Activated CD4-positive, alpha-beta T cell treated with anti-CD3 and anti-CD28 coated beads for 1 hour (primary cell): ENCODE measurements at places on chromosomes 16 and 17.

- DNase-seq: no peak
Measured at GRCh38 chr17:33109336-33110072, 117.9 kb downstream of the SPACA3 start.

- DNase-seq: no peak
Measured at GRCh38 chr17:32520104-32520701, 33.4 kb downstream of the CDK5R1 start.

- DNase-seq: no peak
Measured at GRCh38 chr16:12009462-12009861, 32.9 kb downstream of the SNX29 start.

DNA sequence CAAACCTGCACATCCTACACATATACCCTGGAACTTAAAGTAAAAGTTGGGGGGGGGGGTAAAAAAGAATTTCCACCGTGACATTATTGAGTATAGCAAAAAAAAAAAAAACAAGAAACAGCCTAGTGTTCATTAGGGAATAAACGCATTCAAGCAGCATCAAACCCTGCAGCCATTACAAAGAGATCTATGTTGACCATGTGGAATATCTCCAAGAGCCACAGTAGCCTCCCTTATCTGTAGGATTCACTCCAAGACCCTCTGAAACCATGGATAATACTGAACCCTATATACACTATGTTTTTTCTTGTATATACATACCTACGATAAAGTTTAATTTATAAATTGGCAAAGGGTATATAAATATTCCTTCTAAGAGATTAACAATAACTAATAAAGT is 5.6 kb upstream of the BIRC5 start:
- no peak for DNase-seq

DNA sequence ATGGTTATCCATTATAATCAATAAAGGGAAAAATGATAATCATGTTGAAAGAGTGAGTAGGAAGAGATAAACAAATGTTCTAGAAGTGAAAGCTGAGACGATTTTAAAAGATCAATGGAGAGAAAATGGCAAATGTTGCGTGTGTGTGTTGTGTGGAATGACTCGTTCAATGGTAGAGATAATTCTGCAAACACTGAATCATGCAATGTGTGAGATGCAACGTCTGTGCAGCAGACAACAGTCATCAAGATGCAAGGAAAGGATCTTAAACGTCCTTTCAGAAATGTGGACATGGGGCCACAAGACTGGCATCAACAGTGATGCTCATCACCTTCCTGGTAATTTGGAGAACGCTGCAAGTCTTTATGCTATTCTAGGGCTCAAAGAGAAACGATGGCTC is 124.4 kb downstream of the CDYL2 start:
- no peak for DNase-seq

DNA sequence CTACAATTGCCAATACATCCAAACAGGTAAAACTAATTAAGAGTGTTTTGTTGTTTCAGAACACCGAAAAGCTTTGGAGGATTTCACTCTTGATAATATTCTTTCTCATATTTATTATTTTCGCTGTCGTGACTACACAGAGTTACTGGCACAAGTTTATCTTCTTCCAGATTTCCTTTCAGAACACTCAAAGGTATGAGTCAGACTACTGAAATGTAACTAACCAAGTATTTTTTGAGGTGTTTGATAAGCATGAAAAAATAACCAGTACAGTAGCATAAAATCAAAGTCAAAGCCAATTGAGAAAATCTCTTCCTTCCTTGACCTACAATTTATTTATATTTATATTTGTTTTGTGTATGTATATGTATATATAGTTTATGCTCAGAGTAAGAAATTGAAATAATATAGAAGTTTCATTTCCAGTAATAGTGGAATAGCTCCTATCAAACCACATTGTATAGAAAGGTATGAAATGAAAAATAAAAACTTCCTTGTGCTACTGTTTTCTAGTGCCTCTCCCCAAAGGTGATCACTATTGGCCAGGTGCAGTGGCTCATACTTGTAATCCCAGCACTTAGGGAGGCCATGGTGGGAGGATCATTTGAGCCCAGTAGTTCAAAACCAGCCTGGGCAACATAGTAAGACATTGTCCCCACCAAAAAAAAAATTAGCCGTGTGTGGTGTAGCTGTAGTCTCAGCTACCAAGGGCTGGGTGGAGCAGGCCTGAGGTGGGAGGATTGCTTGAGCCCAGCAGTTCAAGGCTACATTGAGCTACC is 10.9 kb downstream of the RAD51C start:
- DNase-seq: no peak

GRCh38 chr16:19092653-19093410 is 20.9 kb upstream of the ITPRIPL2 start:
- no peak for DNase-seq

DNA sequence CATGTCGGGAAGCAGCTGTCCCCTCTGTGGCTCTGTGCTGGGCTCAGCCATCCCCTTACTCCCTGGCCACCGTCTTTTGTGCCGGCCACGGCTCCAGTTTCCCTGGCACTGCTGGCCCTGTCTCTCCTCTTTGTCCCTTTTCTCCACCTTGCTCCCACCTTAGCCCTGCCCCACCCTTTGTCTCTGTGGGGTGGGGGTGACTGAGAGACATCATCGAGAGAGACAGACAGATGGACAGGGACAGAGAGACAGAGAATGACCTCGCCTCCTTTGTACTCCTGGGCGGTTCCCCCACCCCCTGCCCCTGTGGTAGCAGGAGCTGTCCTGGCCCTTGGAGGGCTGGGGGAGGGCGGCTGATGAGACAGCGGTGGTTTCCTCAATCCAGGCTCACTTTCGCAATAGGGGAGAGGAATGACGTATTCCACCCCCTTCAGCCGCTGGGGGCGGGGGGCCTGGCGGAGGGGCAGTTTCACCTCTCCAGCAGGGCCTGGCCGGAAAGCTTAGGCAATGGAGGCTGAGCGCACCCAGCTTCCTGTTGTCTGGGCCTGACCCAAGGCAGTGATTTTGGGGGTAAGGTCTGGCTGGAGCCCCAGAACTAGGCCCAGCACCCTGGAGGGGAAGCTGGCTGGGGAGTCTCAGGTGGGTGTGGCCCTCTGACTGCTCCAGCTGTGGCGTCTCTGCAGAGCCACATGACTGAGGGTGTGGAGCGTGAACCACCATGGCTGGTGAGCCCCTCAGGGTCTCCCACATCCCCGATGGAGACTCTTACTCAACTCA is 7.3 kb downstream of the FMNL1 start:
- DNase-seq: peak; percentile 59

- DNase-seq: no peak
Measured at GRCh38 chr17:36730857-36731490, 129.6 kb downstream of the MRM1 start.

GRCh38 chr17:80169784-80170500 is at the start of gene CARD14:
Gene CARD14 (plus strand): TSS chr17:80170030. CDS start chr17:80181439, 11,409 bp downstream.
- DNase-seq: no peak

GRCh38 chr17:74009056-74009625 is 194.3 kb upstream of the RPL38 start:
- no peak for DNase-seq

- no peak for DNase-seq
Measured at GRCh38 chr16:5058476-5058875, 7.3 kb downstream of the C16orf89 start.

GRCh38 chr17:81515530-81516041 is 3.0 kb upstream of the ACTG1 start:
- DNase-seq: no peak

DNA sequence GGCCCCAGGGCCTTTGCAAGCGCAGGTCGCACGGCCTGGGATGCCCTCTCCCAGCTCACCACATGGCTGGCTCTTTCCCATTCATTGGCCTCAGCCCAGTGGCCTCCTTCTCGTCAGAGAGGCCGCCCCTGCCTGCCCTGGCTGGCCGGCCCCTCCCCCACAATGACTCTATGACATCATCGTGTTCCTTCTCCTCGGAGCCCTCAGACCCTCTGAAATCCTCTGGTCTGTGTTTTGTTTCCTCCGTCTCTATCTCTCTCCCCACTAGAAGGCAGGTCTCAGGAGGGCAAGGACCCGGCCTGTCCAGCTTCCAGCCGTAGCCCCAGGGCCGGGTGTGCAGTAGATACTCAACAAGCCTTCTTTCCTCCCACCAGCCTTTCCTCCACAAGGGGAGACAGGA is 164.8 kb upstream of the FOXF1 start:
- no peak for DNase-seq

DNA sequence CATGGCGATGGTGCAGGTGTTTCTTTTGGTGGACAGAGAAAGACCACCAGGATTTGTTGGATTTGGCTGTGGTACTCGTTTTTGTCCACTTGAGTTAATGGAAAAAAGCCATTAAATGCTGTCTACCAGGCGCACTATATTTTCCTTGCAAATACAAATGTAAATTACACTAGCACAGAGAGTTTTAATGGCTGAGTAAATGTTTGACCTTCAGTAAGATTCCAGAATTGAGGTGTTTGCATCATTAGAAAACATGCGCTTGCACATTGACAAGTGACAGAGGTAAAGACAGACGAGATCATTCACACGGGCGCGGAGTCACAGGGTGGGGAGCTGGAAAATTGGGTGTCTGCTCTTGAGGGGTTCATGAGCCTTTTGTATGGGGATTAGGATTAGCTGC is 53.5 kb upstream of the AKTIP start:
- DNase-seq: no peak

GRCh38 chr16:64745258-64745930 is 376.5 kb downstream of the CDH11 start:
- DNase-seq: no peak

DNA sequence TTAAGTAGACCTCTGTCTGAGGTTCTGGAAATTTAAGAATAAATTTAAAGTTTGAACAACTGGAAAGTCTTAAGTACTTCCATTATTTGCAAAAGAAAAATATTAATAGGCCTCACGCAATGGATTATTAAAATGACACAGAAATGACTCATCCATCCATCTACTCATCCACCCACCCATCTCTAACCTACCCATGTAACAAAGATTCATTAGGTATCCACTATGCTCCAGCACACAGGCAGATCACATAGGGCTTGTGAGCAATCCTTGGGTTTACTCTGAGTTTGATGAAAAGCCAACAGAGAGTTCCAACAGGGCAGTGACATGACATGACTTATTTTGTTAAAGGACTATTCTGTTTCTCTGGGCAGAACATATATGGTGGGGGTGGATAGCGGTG is 93.3 kb downstream of the HELZ start:
- DNase-seq: no peak

- no peak for DNase-seq
Measured at GRCh38 chr17:70078994-70079531, 4.0 kb downstream of the KCNJ16 start.

DNA sequence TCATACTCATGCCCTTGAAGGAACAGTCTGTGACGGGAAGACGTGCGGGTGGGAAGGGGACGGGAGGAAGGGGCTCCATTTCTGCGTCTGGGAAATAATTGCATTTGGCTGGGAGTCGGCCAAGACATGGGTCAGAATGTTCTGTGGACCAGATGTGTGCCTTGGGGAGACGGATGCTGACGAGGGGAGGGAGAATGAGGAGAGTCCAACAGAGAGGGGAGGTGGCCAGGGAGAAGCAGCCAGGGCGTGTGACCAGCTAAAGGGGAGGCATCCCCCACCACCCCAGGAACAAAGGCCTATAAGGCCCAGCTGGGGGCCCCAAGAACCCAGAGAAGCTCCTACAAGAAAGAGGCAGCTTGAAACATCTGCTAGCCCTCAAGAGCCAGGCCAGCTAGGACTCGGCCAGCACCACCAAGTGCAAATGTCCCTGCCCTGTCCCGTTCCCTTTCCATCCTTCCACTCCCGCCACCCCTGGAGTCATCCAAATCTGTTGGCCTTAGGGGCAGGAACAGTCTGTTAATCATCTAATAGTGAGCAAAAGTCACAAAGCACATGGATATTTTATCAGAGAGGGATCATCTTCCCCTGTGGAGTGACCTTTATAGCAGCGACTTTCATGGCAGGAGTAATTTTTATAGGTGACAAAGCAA is 42.5 kb upstream of the BCO1 start:
- DNase-seq: no peak

- DNase-seq: no peak
Measured at GRCh38 chr16:17281052-17281451, 189.7 kb downstream of the XYLT1 start.

DNA sequence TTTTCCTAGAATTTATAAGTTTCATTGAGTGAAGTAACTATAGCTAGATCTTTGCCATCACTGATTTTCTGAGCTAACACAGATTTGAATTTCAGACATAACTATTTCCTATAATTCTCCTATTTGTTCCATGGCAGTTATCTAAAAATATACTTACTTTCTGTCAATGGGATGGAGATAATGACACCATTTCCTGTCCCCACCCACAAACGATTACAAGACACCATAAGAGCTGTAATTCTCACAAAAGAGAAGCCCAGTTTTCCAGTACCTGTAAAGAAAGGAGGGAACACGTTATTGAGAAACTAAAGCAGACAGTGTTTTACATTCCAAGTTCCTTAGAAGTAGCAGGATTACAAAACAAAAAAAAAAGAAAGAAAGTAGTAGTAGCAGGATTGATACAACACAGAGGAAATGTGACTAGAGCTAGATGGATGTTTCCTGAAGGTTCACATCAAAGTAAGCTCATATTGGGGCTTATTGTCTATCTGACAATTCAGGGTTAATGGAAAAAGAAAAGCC is 110.9 kb upstream of the TOB1 start:
- no peak for DNase-seq

DNA sequence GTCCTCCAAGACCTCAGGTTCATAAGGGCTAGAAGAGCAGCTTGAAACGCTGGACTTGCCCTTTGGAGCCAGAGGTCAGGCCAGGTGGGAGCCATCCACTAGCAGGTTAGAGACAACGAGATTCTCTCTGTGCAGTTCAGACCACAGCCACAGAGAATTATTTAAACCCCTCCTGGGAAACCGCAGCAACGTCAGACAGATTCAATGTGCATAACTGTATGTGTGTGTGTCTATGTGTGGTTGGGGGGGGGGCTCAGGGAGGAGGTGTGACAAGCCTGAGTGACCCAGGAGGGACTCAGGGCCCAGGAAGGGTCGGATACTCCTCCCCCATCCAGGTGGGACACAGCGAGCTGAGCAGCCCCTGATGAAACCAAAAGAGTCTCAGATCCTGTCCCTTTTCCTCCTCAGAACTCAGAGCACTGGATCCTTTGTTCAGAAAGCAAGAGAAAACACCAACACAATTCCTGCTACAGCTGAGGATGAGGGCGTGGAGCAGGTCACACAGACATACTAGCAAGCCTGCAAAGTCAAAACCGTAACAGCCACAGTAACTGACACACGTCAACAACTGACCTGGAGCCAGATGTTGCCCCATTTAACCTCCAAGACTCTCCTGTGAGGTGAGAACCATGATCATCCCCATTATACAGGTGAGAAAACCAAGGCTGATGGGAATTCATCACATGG is 66.8 kb downstream of the XYLT1 start:
- DNase-seq: no peak
